Calu3 (cell line): ENCODE measurements at places on chromosomes 7 and 10.

DNA sequence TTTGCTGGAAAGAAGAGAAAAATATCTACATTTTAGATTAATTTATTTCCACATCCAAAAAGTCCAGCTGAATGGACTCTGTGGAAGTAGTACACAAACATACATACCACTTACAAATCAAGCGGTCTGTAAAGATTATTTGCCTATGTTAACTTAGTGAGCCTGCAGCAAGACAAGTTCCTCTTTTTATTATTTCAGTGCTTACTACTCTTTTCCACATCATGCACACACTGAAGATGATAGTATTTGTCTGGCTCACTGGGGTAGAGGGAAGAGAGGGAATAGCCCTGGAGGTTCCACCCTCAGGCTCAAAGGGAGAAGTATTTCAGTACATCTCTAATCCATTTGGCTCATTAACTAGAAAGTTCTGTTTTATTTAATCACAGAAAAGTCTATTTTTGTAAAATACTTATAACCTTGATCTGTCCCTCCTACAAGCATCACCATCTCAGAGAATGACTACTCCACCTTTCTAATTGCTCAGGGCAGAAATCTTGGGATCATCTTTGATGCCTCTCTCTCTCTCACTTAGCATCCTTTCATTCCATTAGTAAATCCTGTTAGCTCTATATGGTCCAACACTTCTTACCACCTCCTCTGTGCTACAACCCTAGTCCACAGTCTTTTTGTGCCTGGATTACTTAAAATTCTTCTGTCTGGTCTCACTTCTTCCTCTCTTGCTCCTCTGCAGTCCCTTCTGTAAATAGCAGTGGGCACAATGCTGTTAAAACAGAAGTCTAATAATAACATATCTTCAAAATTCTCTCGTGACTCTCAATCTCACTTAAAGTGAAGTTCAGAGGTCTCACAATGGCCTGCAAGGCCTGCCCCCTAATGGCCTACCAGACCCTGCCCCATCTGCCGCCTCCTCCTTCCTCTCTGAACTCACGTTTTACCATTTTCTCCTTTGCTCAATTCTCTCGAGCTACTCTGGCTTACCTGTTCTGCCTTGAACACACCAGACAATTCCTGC is 64.3 kb upstream of the CCDC6 start:
- H3K4me3 ChIP-seq: no peak overlapping the region
- no peaks in the 10 kb centered on the region for H3K27me3 ChIP-seq
- H3K36me3 ChIP-seq: peaks cover 7% of the 10 kb centered on the region
- H3K27ac ChIP-seq: no peak overlapping the region
- no peak for DNase-seq
- peaks cover 36% of the 10 kb centered on the region for H3K4me1 ChIP-seq

DNA sequence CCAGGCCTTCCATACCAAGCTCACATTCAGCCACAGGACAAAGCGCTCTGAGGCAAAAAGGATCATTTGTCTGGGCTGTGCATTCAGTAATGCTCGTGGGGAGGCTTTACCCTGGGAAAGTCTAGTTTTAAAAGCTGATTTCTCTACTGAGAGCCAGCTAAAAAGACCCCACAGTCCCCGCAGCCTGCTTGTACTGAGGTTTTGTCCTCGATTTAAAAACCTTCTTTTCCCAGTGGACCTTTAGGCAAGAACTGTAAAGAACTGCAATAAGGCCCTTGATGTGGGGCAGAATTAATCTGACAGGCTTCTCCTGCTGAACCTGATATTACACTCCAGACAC is 180.3 kb downstream of the USP6NL start:
- no peak overlapping the region for H3K4me3 ChIP-seq
- no peaks in the 10 kb centered on the region for H3K36me3 ChIP-seq
- no peak overlapping the region for H3K27ac ChIP-seq
- H3K27me3 ChIP-seq: peaks cover 18% of the 10 kb centered on the region

DNA sequence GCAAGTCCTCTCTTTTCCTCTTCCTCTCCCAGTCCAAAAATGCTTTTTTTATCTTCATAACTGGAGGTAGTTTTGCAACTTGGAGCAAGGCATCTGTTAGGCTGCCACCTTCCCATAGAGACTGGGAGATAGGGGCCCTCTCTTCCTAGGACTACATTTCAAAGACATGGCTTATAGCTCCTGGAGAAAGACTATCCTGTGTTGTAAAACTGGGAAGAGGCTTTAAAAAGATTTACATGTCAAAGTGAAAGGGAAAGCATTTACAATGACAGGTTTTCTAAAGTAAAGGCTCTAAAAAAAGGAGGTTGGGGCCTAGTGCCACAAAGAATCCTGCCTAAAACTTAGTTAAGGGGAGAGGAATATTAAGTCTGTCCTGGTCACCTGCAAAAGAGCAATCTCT is 82.2 kb upstream of the SEMA3E start:
- H3K27me3 ChIP-seq: no peaks in the 10 kb centered on the region
- no peaks in the 10 kb centered on the region for H3K4me1 ChIP-seq
- no peaks in the 10 kb centered on the region for H3K36me3 ChIP-seq
- no peak overlapping the region for H3K27ac ChIP-seq
- H3K4me3 ChIP-seq: no peak overlapping the region

- H3K4me3 ChIP-seq: no peak overlapping the region
- no peaks in the 10 kb centered on the region for H3K36me3 ChIP-seq
- no peak for DNase-seq
- no peaks in the 10 kb centered on the region for H3K4me1 ChIP-seq
- H3K27me3 ChIP-seq: peaks cover 82% of the 10 kb centered on the region
These were observed 8.1 kb downstream of the SFTPA2 start for GRCh38 chr10:79552143-79552542.

DNA sequence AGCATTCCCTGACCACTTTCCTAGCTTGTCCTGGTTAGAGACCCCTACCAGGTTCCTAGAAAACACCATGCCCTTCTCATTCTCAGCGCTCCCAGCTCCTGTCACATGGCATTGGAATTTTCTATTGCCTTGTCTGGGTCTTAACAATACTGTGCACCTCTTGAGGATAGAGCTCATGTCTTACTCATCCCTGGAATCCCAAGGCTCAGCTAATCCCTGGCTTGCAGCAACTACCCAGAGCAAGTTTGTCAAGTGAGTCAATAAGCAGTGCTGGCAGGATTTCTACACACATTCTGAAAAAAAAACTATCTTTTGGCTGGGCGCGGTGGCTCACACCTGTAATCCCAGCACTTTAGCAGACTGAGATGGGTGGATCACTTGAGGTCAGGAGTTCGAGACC is 11.7 kb upstream of the PRDX3 start:
- H3K36me3 ChIP-seq: no peaks in the 10 kb centered on the region
- H3K27me3 ChIP-seq: no peaks in the 10 kb centered on the region
- no peaks in the 10 kb centered on the region for H3K4me1 ChIP-seq
- no peak overlapping the region for H3K4me3 ChIP-seq

DNA sequence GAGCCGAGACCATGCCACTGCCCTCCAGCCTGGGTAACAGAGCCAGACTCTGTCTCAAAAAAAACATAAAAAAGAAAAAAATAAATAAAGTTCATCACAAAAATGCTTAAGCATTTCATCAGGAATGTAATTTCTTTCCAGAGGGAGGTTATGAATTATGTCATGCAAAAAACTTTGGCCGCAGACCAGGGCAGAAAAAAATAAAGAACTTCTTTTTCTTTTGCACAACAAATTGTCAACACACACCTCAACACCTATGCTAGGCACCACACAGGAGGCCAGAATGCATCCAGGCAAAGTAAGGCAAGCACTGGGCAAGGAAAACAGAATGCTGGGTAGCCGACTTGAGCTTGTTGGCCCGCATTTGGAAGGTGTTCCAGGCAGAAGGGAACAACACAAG is 3.9 kb downstream of the C10orf62 start:
- no peak for DNase-seq
- H3K27ac ChIP-seq: no peak overlapping the region
- peaks cover 24% of the 10 kb centered on the region for H3K4me1 ChIP-seq
- no peaks in the 10 kb centered on the region for H3K27me3 ChIP-seq

- no peak overlapping the region for H3K4me3 ChIP-seq
- no peaks in the 10 kb centered on the region for H3K36me3 ChIP-seq
- no peak overlapping the region for H3K27ac ChIP-seq
- H3K27me3 ChIP-seq: no peaks in the 10 kb centered on the region
These were observed 15.6 kb downstream of the FAM107B start for GRCh38 chr10:14758994-14759664.

GRCh38 chr7:51369746-51370145 is 53.1 kb upstream of the COBL start:
- no peaks in the 10 kb centered on the region for H3K27me3 ChIP-seq
- H3K4me3 ChIP-seq: no peak overlapping the region
- peaks cover 9% of the 10 kb centered on the region for H3K4me1 ChIP-seq
- H3K36me3 ChIP-seq: no peaks in the 10 kb centered on the region
- peak; percentile 56 for DNase-seq

GRCh38 chr10:49351669-49352068 is 44.2 kb downstream of the DRGX start:
- peaks cover 73% of the 10 kb centered on the region for H3K27me3 ChIP-seq
- no peaks in the 10 kb centered on the region for H3K4me1 ChIP-seq
- H3K4me3 ChIP-seq: no peak overlapping the region

- peaks cover 13% of the 10 kb centered on the region for H3K4me1 ChIP-seq
- no peak overlapping the region for H3K27ac ChIP-seq
- no peak overlapping the region for H3K4me3 ChIP-seq
- peak; percentile 74 for DNase-seq
These were observed 4.7 kb upstream of the NOS3 start for GRCh38 chr7:150986099-150986512.

- no peaks in the 10 kb centered on the region for H3K27me3 ChIP-seq
- no peaks in the 10 kb centered on the region for H3K4me1 ChIP-seq
- H3K27ac ChIP-seq: no peak overlapping the region
These were observed 432.5 kb upstream of the PCDH15 start for GRCh38 chr10:55233505-55233904.

DNA sequence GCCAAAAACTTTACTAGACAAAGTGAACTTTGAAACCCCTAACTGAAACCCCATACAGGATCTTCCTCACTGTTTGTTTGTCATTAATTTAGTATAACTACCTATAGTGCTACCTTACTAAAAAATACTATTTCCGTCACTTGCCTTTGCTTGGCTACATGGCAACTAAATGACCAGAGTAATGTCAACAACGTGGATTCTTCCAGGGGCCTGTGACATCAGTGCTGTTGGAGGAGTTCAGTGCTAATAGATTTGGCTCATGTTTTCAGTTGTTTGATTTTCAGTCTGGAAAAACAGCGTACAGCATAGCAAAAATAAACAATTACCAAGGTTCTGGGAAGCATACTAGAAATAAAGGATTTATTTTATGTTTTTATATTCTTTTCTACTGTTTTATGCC is 3.0 kb upstream of the ASB15 start:
- H3K4me1 ChIP-seq: peaks cover 2% of the 10 kb centered on the region
- H3K36me3 ChIP-seq: no peaks in the 10 kb centered on the region
- no peak overlapping the region for H3K4me3 ChIP-seq
- peaks cover 8% of the 10 kb centered on the region for H3K27me3 ChIP-seq

DNA sequence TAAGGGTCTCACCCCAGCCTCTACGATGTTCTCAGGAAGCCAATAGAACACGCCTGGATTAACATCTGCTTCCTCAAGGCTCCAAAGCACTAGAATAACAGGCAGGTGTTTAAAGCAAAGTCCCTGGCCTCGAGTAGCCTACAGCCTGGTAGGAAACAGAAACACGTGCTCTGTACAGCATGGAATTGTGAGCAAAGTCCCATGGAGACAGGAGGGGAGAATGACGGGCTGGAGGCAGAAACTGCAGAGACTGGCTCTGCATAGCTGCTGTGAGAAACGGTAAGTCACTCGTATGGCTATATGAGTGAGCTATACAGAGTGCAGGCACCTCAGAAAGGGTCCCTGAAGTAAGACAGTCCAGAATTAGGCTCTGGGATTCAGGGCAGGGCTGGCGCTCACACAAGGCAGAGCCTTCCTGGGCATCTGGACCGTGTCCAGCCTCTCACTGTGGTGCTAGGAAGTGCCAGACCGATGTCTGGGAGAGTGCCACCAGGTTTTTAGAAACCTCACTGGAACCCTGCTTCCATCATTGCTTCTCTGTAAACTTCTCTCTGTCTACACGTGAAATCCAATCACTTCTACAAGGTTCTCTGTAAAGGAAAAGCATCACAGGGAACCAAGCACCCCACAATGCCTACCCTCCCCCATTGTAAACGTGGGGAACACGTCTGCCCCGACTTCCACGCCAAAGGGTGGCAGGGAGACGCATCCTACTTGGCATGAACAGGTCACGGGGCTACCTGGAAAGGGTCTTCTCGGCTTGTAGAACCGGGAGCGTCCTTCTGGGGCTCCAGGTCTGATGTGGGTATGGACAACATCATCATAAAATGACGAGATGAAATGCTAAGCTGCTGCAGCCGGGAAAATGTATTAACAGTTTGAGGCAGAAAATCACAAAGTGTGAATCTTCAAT is 38.8 kb upstream of the SHH start:
- H3K36me3 ChIP-seq: no peaks in the 10 kb centered on the region
- H3K4me1 ChIP-seq: no peaks in the 10 kb centered on the region
- no peaks in the 10 kb centered on the region for H3K27me3 ChIP-seq
- H3K27ac ChIP-seq: no peak overlapping the region
- DNase-seq: no peak
- no peak overlapping the region for H3K4me3 ChIP-seq

DNA sequence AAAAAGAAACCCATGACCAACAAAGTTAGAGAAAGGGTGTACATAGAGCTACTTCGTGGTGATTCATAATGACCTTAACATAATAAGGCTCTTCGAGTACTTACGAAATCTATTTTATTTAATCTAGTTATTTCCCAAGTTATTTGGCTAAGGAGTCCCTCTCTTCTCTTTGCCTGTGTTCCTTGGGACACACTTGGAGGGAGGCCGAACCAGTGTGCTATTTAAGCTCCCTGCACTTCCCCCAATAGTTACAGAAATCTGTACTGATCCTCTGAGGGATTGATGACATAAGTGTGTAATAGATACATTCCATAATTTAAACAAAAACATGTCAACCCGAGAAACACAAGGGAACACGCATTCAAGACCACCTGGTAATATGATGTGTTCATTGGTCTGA is 351.1 kb downstream of the GATA3 start:
- H3K27me3 ChIP-seq: no peaks in the 10 kb centered on the region
- H3K4me1 ChIP-seq: peaks cover 16% of the 10 kb centered on the region
- H3K36me3 ChIP-seq: no peaks in the 10 kb centered on the region
- DNase-seq: no peak

- H3K27me3 ChIP-seq: peaks cover 15% of the 10 kb centered on the region
- H3K4me3 ChIP-seq: peak overlapping the region; percentile 100
- peak overlapping the region; percentile 99 for H3K27ac ChIP-seq
- peaks cover 36% of the 10 kb centered on the region for H3K36me3 ChIP-seq
These were observed 755 bp downstream of the TOMM7 start for GRCh38 chr7:22821702-22822485.

GRCh38 chr10:117441361-117441760 is 66.1 kb upstream of the PDZD8 start:
- no peaks in the 10 kb centered on the region for H3K4me1 ChIP-seq
- no peak for DNase-seq
- H3K27ac ChIP-seq: no peak overlapping the region
- H3K4me3 ChIP-seq: no peak overlapping the region
- H3K36me3 ChIP-seq: no peaks in the 10 kb centered on the region

DNA sequence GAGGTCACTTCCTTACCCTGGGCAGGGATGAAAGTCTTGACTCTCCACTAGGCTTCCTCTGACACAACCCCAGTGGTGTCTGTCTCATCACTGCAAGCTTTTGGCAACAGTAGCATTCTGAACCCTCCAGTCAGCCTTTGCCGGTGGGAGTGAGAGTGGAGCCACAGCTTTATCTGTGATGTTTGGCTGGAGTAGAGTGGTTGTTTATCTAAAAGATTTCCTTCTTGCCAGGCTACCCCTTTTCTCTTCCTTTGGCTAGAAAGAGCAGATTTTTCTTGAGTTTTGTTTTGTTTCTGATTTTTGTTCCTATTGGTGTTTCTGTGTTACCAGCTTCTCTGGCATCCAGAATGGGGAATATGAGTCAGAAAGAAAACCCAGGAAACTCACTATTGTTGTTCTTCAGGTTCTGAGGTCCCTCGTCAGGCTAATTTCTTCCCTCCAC is 98.9 kb upstream of the KIF5B start:
- H3K4me1 ChIP-seq: peaks cover 28% of the 10 kb centered on the region
- DNase-seq: no peak
- peak overlapping the region; percentile 79 for H3K27ac ChIP-seq
